ENCODE measurements at places on chromosomes 12 and 14.

DNA sequence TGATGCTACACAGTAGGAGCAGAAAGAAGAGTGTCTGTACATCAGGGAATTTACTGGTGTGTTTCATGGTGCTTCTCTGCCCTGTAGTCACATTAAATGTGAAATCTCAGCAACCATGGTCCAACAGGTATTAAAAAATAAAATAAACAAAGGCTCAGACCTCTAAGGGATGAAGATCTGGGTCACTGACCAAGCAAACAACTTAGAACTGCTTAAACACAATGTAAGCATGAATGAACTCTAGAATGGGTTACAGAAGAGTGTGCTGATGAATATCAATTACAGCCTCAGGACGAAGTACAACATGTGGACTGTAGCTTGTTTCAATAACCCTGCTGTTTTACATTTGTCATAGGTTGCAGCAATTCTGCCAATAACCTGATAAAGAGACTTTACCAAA lies 47.4 kb downstream of the SLC35F4 start:
- no peaks in the 10 kb centered on the region for H3K27me3 ChIP-seq
- H3K4me1 ChIP-seq = no peaks in the 10 kb centered on the region
- H3K36me3 ChIP-seq = no peaks in the 10 kb centered on the region
- DNase-seq = no peak
- no peak overlapping the region for H3K27ac ChIP-seq

- DNase-seq = no peak
- H3K36me3 ChIP-seq = peaks cover 16% of the 10 kb centered on the region
- H3K4me1 ChIP-seq = peaks cover 4% of the 10 kb centered on the region
- H3K27ac ChIP-seq = peak overlapping the region; percentile 86
- peak overlapping the region; percentile 77 for H3K4me3 ChIP-seq
Measured at GRCh38 chr12:55974308-55974730, 441 bp downstream of the RAB5B start.

GRCh38 chr14:98168211-98168985 lies 1103.6 kb downstream of the BCL11B start:
- no peak overlapping the region for H3K27ac ChIP-seq
- H3K27me3 ChIP-seq = no peaks in the 10 kb centered on the region
- no peaks in the 10 kb centered on the region for H3K36me3 ChIP-seq
- DNase-seq = no peak
- H3K4me1 ChIP-seq = no peaks in the 10 kb centered on the region

GRCh38 chr12:45973526-45973925 lies 16.8 kb downstream of the SCAF11 start:
- H3K36me3 ChIP-seq = peaks cover 55% of the 10 kb centered on the region
- no peaks in the 10 kb centered on the region for H3K4me1 ChIP-seq
- no peaks in the 10 kb centered on the region for H3K27me3 ChIP-seq
- no peak for DNase-seq

DNA sequence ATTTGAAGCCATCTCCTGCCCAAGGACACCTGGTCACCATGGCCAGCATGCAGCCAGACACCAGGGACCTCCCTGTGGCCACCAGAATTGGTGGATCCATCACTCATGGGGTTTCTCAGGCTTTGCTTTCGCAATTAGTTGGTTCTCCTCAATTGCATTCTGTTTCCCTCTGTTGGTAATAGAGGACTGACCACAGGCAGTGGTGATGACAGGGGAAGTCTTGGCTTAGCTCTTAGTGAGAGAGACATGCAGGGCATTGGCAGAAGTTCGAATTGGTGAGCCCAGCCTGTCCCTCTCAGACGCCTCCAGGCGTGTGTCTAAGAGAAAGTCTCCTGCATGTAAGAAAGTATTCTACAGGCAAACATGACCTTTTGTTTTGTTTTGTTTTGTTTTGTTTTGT lies 21.3 kb downstream of the HCAR2 start:
- no peaks in the 10 kb centered on the region for H3K36me3 ChIP-seq
- H3K27me3 ChIP-seq = no peaks in the 10 kb centered on the region
- H3K4me3 ChIP-seq = no peak overlapping the region
- no peaks in the 10 kb centered on the region for H3K4me1 ChIP-seq
- H3K27ac ChIP-seq = no peak overlapping the region

GRCh38 chr12:21666722-21667121 lies 9.1 kb upstream of the LDHB start:
- H3K36me3 ChIP-seq = no peaks in the 10 kb centered on the region
- DNase-seq = no peak
- H3K4me1 ChIP-seq = no peaks in the 10 kb centered on the region
- no peak overlapping the region for H3K27ac ChIP-seq
- H3K27me3 ChIP-seq = no peaks in the 10 kb centered on the region

DNA sequence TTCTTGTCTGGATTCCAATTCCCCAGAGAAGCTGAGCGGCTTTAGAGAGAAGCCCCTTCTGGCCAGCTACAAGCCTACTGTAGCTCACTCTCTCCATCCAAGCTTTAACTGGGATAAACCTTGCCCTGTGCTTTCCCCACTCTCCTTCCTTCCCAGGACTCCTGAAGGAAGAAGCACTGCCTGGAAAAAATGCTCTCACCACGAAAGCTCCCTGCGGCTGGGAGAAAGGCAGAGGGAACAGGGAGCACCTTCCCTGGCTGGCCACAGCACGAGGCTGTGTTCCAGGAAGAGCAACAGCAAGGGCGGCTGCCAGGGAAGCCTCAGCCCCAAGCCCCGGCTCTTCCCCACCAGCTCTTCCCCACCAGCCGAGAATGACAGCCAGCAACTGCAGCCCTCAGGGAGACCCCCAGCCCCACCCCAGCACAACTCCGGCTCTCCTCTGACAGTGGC lies 40.8 kb upstream of the PNMA1 start:
- H3K4me1 ChIP-seq = peaks cover 28% of the 10 kb centered on the region
- DNase-seq = no peak
- H3K36me3 ChIP-seq = no peaks in the 10 kb centered on the region
- no peaks in the 10 kb centered on the region for H3K27me3 ChIP-seq
- no peak overlapping the region for H3K4me3 ChIP-seq
- H3K27ac ChIP-seq = no peak overlapping the region

DNA sequence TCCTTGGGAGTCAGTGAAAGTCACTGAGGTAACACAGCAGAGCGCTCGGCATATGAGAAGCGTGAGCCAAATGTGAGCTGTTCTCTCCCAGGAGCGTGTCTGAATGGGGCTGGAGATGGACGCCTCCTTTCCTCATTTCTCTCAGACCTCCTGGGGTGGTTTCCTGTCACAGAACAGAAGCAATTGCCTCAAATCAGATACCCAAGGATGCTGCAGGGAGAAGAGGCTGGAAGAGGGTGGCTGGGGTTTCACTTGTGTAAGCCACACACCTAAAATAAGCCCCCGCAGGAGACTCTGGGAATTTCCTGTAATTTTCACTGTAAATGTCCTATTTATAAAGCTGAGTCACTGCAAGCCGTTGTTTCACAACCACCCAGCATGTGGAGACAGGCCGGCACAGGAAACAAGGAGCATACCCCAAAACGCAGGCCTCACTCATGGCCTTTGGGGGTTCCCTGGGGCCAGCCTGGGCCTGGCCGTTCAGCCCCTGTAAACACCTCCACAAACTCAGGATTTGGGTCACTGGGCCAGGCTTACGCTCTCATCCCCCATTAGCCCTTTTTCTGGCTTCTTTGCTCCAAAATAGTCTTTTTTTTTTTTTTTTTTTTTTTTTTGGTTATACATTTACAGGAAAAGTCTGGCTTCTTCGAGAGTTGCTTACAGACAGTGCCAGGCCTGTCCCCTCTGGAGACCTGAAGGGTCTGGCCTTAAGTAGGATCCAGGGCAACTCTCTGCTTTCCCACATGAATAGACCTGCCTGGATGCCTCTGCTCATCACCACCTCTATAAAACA lies 55.3 kb downstream of the VCPKMT start:
- no peaks in the 10 kb centered on the region for H3K36me3 ChIP-seq
- H3K4me1 ChIP-seq = peaks cover 11% of the 10 kb centered on the region
- no peak for DNase-seq
- H3K27ac ChIP-seq = no peak overlapping the region
- no peaks in the 10 kb centered on the region for H3K27me3 ChIP-seq
- H3K4me3 ChIP-seq = no peak overlapping the region

DNA sequence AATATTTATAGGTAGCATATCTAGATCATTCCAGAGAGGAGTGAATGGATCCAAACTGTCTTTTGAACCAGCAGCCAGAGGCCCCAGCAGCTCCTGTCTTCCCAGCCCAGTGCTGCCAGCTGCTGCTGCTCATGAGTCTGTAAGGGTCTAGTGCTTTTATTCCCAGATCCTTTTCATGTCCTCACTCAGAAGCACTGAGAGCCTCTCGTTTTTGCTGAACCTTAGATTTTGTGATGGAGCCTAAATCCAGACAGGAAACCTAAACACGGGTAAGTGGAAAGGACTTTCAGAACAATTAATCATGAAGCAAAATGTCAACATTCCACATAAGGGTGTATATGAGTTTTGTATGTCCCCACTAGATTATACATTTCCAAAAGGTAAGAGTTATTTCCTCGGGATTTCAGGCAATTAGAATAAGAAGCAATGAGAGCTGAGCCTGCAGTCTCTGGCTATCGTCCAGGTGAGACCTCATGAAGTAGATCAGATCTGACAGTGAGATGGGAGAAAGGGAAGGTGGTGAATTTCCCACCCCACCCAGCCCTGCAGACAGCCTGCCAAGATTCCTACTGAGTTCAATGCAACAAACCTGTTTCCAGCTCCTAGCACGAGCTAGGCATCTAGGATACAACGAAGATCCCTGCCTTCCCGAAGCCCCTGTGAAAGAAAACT lies 84.4 kb downstream of the NINJ2 start:
- peaks cover 13% of the 10 kb centered on the region for H3K4me1 ChIP-seq
- H3K27me3 ChIP-seq = no peaks in the 10 kb centered on the region
- no peaks in the 10 kb centered on the region for H3K36me3 ChIP-seq
- no peak overlapping the region for H3K27ac ChIP-seq
- DNase-seq = no peak

DNA sequence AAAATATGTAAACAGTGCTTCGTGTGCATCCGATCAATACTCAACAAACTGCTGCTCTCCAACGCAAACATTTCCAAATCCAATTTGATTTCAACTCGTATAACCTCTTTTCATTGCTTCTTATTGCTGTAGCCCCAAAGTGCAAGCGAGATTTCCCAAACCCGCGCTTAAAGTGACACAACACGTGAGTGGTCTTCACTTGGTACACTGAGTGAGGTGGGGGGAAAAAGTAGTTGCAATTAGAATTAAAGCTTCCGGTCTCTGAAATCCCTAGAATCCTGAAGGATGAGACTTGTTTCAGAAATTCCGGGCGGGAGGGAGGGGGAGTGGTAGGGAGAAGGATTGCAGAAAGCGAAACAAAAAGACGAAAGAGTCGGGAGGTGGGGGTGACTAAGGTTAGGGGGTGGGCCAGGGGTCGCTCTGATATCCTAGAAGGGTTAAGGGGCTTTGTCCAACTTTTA lies 387.5 kb downstream of the BCAT1 start:
- peak overlapping the region; percentile 69 for H3K4me3 ChIP-seq
- no peak for DNase-seq
- H3K27ac ChIP-seq = no peak overlapping the region
- H3K4me1 ChIP-seq = peaks cover 4% of the 10 kb centered on the region
- H3K36me3 ChIP-seq = no peaks in the 10 kb centered on the region
- no peaks in the 10 kb centered on the region for H3K27me3 ChIP-seq

DNA sequence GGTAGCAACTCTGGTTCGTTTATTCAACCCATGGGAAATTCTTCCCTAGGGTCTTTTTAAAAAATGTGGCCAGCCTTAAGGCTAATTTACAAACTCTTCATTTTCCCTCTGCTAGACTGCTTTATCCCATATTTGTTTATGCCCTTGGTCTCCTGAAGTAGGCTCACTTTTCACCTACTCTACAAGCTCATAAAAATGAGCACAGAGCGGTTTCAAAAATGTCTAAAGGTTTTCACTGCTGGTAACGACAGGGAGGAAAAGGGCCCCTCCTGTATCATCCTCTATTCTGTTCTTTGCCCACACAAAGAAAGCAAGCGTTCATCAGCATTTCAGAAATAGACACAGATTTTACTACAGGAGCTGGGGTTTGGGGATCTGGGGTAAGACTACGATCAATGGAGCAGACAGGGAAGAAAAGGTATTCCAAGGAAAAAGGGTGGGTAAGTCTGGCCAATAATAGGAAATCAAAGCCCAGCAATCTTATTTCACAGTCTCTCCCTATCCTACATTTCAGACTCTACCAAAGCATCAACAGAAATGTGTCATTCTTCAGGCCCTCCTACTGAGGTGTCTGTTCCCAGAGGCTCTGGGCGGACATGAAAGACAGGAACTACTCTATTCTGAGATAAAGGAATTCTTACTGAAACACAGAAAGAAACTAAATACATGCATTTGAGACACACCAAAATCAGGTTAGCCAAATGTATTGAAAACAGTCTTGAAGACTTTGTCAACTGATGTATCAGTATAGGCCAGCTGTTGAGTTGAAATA lies 86.4 kb downstream of the SPPL3 start:
- H3K27me3 ChIP-seq = no peaks in the 10 kb centered on the region
- H3K36me3 ChIP-seq = no peaks in the 10 kb centered on the region
- H3K27ac ChIP-seq = peak overlapping the region; percentile 3
- no peak for DNase-seq

- H3K27me3 ChIP-seq = no peaks in the 10 kb centered on the region
- peaks cover 1% of the 10 kb centered on the region for H3K36me3 ChIP-seq
- H3K4me1 ChIP-seq = no peaks in the 10 kb centered on the region
- no peak for DNase-seq
Measured at GRCh38 chr12:42365486-42365885, 39.5 kb downstream of the PPHLN1 start.

DNA sequence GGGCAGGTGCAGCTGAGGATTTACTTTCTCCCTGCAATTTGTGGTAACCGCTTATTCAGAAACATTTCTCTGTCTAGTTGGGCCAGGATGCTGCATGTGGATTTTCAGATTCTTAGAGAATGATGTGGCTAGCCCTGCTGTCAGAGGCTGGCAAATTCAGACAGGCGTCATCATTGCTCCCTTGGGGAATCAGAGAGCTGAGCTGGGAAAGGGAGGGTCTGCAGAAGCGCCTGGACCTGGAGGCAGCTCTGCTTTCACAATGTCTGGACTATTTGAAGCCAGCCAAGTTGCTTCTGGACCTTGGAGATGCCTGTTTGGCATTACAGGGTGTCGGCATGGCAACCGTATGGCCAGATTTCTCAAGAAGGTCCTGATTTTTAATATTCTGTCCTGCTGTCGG lies 3.4 kb downstream of the GALNT16 start:
- H3K27me3 ChIP-seq = no peaks in the 10 kb centered on the region
- no peak overlapping the region for H3K27ac ChIP-seq
- peaks cover 25% of the 10 kb centered on the region for H3K4me1 ChIP-seq
- H3K4me3 ChIP-seq = no peak overlapping the region
- no peak for DNase-seq

DNA sequence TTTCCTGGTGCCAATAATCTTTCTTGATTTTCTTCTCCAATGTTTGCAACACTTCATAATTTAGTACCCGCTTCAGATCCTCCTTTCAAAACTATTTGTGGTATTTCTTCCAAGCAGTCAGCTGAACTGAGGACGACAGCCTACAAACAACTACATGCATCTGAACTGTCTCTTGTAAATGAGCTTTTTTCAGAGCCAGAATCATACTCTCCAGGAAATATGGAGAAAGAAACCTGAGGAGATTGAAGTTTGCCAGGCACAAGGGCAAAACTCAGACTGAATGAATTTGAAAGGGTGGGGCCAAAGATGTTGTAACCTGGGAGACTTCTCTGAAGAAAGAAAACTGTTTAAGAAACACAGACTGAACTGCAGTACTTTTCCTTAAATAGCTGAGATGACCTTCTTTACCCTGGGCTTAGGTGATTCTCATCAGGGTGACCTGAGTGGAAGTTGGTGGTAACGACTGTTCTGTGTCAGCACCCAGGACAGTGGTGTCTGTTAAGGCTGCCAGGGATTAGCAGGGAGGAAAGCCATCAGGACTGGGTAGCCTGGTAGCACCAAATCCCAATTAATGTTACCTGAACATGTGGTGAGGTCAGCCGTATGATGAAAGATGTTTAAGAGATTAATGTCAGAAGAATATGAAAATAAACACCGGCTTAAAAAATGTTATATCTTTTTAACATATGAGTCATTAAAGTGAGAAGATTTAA lies 95.0 kb downstream of the TGFB3 start:
- no peak overlapping the region for H3K27ac ChIP-seq
- H3K27me3 ChIP-seq = no peaks in the 10 kb centered on the region
- DNase-seq = no peak

All from neuronal stem cell (in vitro differentiated cells).